Umbilical cord (tissue), 2 donors: ENCODE measurements at places on chromosomes 2 and 18.

DNA sequence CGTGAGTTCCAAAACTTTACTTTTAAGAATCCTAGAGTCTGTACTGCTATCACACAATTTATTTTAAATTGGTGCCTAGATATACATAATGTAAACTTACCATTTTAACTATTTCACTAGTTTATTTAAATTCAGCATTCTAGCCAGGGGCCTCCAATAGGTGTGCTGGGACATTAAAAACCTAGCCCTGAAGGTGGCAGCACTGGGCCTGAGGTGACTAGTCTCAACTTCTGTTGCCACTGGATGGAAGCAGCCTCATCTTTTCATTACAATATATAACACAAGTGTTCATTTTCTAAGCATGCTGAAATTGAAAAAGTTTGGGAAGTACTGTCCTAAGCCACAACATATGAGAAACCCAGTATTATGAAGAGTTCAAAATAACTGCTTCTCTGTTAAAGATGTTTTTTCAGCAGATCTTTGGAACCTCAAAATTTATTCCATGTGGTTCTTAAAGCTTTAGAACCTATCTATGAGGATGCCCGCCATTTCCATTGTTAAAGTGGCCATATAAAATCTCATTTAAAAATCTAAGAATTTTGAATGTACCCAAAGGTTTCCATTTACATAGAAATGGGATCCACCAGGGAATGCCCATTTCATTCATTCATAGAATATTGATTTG, 2.9 kb upstream of the RBBP8 start:
- peak; percentile 61 for DNase-seq

- peak; percentile 63 for DNase-seq
Measured at GRCh38 chr2:222485367-222486211, 61.2 kb downstream of the SGPP2 start.

- DNase-seq, result peak; percentile 43
Measured at GRCh38 chr2:217851191-217852020, 151.4 kb downstream of the TNS1 start.

GRCh38 chr2:229109195-229109594, 161.9 kb downstream of the PID1 start:
- DNase-seq, result no peak

- peak; percentile 42 for DNase-seq
Measured at GRCh38 chr2:239666855-239667376, 266.1 kb upstream of the HDAC4 start.

DNA sequence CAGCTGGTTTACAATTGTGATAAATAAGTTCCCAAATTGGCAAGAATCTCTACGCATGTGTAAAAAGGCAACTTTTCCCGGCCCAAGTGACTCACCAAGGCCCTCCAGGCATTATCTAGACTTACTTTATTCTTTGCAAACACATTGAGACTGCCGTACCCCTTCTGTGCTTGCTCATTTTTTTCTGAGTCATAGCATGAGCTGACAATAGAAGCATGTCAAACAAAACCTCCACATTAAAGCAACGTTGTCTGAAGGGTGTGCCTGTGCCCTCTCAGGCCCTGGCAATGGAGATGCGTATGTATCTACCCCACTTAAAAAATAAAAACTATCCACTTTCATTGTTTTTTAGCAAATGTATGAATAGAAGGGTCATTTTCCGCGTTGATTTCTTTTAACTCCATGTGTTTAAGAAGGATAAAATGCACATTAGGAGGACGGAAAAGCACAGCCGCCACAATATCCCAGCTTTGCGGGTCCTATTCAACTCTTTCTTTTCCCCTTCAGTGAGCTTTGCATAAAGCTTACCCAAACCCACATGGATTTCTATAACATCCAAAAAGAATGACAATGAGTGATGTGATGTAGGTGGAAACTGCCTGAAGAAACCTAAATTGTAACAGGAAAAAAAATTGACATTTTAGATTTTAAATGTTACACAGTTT, 298.2 kb downstream of the CDCA7 start:
- peak; percentile 88 for DNase-seq

DNA sequence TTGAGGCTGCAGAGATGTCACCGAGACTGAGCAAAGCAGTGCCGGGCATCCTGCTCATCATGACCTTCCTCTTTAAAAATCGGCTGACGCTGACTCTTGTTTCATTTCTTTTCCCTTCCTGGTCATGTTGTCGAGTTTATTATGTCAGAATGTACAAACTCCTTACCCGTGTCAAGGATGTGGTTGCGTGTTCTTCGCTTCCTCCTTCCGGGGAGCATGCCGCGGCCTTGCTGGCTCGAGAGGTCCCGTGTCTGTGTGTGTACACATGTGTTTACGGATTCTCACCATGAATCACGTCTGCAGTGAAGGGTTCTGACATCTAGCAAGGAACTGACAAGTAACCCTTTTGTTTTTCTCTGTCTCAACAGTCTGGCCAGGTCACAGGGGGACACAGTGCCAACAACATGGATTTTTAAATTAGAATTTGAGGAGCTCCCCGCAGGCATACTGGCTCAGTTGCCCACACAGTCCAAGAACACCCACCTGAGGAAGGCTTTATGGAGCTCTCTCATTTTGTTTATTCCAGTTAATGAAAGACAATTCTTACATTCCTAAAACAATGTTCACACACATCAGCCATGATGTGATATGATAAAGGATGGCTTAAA, 60.2 kb downstream of the MYT1L start:
- no peak for DNase-seq

DNA sequence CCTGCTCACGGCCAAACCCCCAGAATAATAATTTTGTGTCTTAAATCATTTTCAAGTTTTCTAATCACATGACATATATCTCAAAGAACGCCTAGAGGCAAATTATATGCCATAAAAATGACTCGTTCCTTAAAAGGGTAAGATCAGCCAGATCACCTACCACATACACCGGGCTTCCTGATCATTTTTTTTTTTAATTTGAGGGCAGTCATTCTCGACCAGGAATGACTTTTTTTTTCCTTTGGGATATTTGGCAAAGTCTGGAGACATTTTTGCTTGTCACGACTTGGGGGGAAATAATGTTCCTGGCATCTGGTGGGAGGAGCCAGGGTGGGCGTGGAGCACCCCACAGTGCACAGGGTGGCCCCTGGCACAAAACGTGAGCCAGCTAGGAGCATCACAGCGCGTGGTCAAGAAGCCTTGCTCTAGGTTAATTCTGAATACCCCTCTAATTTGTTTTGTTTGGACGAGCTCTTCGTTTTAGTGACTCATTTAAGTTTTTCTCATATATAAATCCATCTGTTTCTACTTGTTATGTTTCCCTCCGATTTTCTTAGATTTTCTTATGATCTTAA, 94.9 kb downstream of the TWIST2 start:
- no peak for DNase-seq

GRCh38 chr18:6901286-6901926, 171.9 kb downstream of the ARHGAP28 start:
- no peak for DNase-seq

- no peak for DNase-seq
Measured at GRCh38 chr2:236117861-236118269, 50.3 kb downstream of the GBX2 start.

DNA sequence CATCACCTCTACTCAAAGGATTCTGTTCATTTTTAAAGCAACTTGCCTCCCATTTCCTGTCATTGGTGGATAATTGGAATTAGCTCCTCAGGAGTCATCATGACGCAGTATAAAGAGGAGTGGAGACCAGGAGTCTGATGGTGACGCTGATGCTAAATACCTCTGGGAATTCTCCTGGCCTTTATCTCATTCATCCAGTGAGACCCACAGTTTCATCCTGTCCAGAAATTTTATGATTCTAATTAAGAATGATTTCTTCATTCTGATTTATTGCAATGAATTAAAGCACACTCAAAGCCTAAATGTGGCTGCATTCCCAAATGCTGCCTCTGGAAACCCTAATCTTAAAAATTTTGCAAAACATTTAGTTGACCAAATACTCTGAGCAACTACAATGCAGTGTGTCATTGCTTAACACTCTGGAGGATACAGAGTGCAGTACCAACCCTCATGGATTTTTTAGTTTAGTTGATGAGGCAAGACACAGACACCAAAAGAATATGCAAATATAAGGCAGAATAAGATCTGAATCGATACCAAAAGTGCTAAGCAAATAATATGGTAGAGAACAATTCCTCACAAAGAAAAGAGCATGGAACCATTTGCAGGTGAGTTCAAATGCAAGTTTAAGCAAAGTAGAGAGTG, 236.2 kb downstream of the ETAA1 start:
- no peak for DNase-seq

DNA sequence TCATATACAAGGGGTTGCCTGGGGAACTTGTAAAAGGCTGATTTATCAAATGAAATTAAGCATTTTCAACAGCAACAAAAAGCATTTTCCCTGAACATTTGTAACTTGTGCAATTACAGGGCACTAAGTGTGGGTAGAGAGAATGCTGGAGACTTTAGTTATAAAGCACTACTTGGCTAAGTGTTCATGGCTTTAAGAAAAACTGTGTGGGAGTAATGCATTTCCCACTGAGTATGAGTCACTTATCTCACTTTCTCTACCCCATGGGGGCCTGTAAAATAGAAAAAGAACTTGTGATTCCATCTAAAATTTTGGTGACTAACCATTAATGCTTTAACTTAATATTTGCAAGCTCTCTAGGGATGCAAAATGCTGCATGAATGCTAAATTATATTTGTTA, 193.4 kb downstream of the CCDC102B start:
- no peak for DNase-seq

- peak; percentile 56 for DNase-seq
Measured at GRCh38 chr2:7437141-7437540, 519.9 kb downstream of the RNF144A start.
